D341Med (cell line): ENCODE measurements at places on chromosomes 1 and 21.

GRCh38 chr1:180501865-180502360 lies 464 bp downstream of the ACBD6 start:
- DNase-seq: no peak

DNA sequence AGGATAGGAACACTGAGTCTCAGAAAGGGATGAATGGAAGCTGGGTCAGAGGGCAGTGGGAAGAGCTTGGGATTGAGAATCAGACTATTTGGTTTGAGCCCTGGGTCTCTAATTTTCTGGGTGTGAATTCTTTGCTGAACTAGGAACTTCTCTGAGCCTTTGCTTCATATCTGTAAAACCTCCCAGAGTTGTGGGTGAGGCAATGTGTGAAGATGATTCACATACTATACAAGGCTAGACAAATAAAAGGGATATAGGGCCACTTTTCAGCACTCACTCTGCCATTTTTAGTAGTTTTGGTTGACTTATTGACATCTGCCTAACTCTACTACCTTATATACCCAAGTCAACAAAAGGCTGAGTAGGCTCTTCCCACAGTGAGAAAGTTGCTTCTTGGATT lies 77.7 kb upstream of the JUN start:
- no peak for DNase-seq

GRCh38 chr1:219537223-219537631 lies 75.7 kb downstream of the ZC3H11B start:
- no peak for DNase-seq

DNA sequence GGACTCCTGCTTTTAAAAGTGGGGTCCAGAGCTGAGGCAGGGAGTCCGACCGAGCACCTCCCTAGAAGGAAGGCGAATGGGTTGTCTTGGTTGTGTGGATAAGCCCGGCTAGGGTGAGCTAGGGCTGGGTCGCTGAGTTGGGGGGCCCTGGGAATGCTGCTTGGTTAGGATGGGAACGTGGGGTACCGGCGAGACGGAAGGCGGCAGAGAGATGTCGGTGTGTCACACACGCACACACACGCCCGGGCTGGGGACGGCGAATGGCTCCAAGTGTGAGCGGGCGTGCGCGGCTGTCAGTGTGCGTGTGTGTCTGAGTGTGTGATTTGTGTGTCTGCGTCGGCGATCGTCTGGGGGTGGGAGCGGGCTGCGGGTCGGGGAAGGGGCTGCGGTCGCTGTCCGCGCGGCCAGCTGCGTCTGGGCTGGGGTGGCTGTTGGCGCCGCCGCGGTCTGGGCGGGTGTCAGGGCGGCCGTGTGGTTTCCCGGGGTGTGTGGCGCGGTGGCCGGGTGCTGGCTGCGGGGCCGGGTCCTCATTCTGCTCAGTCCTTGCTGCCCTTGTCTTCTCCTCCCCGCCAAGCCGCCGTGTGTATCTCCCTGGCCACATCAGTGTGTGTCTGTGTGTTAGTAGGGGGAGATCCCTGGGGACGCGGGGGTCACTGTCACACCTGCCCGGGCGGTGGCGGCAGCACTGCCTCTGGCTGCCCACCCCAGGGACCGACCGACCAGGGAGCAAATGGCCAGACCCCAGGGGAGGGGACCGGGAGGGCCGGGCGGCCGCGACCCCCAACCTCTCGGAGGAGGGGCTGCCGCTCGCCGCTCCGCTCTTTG lies 1.1 kb downstream of the EFNA3 start:
- DNase-seq: peak; percentile 64

- DNase-seq: no peak
Measured at GRCh38 chr1:90986953-90987352, 34.9 kb downstream of the ZNF644 start.

GRCh38 chr1:34425785-34426184 lies 249.1 kb downstream of the C1orf94 start:
- DNase-seq: no peak

GRCh38 chr1:235947989-235948388 lies 81.3 kb upstream of the LYST start:
- DNase-seq: no peak

- DNase-seq: no peak
Measured at GRCh38 chr1:101592845-101593244, 356.0 kb downstream of the S1PR1 start.

GRCh38 chr21:44047996-44048560 lies 36.0 kb downstream of the TRAPPC10 start:
- DNase-seq: no peak

- peak; percentile 82 for DNase-seq
Measured at GRCh38 chr1:150162862-150163706, 13.4 kb downstream of the PLEKHO1 start.

DNA sequence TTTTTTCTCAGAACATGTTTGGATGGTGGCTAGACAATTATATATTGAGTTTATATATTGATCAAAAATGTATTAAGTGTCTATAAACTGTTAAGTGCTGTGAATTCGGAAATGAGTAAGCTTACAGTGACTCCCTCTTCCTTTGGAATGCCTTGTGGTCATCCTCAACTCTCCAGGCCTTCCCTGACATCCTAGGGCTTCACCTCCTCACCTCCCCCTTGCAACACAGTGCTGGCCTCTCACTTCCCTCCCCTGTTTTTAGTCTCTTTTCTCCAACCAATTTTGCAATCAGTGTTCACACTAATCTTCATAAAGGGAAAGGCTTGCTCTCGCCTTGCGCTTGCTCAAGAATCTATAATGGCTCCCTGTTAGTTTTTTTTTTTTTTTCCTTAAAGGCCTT lies 95.1 kb upstream of the C1orf21 start:
- DNase-seq: no peak

DNA sequence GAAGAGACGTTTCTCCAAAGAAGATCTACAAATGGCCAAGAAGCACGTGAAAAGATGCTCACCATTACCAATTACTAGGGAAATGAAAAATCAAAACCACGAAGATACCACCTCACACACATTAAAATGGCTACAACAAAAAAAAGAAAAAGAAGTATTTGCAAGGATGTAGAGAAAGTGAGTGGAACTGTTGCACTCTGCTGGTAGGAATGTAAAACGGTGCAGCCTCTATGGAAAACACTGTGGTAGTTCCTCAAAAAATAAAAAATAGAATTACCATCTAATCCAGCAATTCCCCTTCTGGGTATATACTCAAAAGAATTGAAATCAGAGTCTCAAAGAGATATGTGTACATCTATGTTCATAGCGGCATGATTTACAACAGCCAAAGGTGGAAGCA lies 115.4 kb upstream of the EDN2 start:
- DNase-seq: no peak

DNA sequence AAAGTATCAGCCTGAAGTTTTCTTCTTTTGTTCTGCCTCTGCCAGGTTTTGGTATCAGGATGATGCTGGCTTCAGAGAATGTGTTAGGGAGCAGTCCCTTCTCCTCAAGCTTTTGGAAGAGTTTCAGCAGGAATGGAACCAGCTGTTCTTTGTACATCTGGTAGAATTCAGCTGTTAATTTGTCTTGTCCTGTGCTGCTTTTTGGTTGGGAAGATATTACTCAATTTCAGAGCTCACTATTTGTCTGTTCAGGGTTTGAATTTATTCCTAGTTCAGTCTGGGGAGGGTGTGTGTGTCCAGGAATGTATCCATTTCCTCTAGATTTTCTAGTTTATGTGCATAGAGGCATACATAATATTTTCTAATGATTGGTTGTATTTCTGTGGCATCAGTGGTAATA lies 12.8 kb downstream of the ZNF678 start:
- DNase-seq: no peak

- no peak for DNase-seq
Measured at GRCh38 chr1:200415789-200416593, 6.2 kb upstream of the ZNF281 start.

- DNase-seq: no peak
Measured at GRCh38 chr1:37947364-37947763, 511 bp upstream of the INPP5B start.

- no peak for DNase-seq
Measured at GRCh38 chr1:64493831-64494230, 23.9 kb downstream of the CACHD1 start.

GRCh38 chr1:37514350-37515184 lies at the start of gene MEAF6:
MEAF6 (minus strand) TSS chr1:37514766; CDS start chr1:37514746, 20 bp downstream.
- peak; percentile 97 for DNase-seq

DNA sequence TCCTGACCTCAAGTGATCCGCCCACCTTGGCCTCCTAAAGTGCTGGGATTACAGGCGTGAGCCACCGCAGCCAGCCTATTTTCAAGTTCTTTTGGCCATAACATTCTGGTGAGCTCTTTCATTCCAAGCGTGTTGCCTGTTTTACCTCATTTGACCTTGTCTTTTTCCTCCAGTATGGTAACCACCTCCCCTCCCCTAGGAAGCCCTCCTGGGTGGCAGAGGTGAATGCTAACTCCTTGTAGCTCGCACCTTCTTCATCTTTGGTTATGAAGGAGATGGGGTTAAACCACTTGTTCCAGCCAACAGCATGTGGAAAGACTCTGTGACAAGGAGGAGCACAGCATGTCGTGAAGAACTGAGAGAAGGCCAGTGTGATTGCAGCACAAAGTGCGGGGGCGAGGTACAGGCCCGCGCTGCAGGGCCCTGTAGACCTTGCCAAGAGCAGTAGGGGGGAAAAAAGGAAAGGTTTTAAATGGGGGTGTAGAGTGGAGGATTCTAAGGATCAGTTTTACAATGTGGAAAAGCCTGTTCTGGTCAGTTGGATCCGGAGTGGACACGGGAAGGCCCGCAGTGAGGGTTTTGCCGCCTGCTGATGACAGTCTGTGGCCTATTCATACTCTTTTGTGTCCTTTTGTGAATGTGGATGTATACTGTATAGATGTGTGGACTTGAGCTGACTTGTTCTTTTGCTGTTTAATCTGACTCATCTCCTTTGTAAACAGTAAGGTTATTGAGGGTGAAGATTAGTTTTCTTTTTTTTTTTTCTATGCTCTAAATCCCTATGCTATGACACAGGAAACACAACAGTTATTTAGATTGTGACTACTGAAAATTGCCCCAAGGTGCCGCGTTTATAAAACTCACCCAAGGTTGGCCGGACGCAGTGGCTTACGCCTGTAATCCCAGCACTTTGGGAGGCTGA lies 7.5 kb upstream of the ZNF436 start:
- no peak for DNase-seq

GRCh38 chr21:37412603-37413360 lies 46.2 kb downstream of the DYRK1A start:
- no peak for DNase-seq

- no peak for DNase-seq
Measured at GRCh38 chr1:104266612-104267011, 516.9 kb downstream of the AMY1C start.

GRCh38 chr1:5998906-5999301 lies 6.7 kb upstream of the NPHP4 start:
- no peak for DNase-seq

DNA sequence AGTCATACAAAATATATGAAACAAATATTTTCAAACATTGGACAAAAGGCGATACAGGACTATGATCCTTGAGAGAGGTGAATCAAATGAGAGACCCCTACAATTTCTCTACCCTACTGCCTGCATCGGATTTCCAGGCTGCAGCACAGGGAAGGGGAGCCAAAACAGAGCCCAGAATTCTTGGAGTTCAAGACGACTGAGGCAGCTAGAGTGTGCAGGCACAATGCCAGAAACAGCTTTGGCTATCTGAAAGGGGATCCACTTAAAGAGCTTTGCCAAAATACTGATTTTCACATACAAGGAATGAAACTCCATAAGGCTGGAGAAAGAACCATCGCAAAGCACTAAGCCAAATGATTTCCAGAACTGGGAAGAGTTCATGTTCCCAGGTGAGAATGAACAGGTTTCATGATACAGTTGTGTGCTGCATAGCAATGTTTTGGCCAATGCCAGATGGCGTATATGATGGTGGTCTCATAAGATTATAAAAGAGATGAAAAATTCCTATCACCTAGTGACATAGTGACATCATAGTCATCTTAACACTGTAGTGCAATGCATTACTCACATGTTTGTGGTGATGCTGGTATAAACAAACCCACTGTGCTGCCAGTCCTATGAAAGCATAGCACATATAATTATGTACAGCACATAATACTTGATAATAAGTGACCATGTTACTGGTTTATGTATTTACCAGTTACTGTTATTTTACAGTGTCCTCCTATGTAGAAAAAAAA lies 77.5 kb downstream of the KCND3 start:
- no peak for DNase-seq

GRCh38 chr1:31297277-31298247 lies 730 bp downstream of the ZCCHC17 start:
- peak; percentile 24 for DNase-seq

- no peak for DNase-seq
Measured at GRCh38 chr1:225849925-225850324, 32.3 kb downstream of the TMEM63A start.

DNA sequence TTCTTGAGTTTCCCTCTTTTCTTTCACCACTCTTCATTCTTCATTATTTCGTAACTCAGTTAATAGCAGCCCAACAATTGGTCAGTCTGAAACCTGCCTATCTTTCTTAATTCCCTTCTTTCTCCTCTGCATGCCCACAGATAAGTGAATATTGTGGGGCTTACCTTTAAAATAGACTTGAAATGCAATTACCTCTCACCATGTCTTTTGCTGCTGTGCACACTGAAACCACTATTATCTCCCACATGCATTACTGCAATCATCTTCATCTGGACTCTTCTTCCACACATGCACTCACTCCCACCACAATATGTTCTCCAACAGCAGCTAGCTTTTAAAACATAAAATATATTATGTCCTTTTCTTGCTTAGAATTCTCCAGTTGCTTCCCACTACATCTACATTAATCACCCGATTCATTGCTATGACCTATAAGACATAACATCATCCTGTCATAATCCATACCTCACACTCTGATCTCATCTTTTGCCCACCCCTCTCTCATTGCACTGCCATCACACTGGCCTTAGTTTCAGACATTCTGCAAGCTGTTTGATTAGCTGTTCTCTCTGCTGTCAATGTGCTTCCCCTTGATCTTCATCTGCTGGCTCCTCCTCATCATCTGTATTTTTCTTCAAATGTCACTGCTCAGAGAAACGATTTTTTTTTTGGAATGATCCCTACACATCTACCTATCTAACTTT lies 304.8 kb downstream of the PTPRC start:
- no peak for DNase-seq

DNA sequence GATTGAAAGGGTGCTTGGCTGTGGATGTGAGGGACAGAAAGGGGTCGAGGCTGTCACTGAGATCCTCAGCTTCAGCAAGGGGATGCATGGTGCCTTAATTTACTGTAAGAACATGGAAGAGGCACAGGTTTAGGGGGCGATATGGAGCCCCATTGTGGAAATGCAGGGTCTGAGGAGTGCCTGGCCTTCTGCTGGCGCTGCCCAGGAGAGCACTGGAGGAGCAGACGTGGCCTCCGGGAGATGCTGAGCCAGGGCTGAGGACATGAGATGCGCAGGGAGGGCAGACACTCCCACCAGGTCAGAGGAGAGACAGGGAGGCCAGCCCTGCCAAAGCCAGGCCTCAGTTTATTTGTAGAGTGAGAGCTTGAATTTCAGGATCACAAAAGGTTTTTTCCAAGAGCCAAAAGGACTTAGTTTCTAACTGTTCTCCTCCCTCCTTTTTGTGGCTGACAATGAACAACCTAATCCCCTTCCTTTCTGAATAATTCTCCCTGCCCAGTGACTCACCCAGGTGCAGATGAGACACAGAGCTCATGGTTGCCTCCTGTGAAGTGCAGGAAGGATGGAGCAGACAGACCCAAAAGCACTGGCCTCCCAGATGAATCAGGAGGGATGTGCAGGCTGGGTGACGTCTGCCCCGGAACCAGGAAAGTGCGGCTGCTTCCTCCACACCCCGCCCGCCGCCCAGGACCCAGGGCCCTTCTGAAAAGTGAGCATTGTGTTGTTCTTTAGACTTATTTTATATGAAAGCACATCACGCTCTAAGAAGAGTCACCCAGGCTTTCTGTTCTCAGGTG lies 73.0 kb upstream of the TMPRSS2 start:
- no peak for DNase-seq

GRCh38 chr21:32307706-32308105 lies 9.1 kb downstream of the MRAP start:
- no peak for DNase-seq
